Heart right ventricle (tissue), 16 donors: ENCODE measurements at places on chromosomes 3 and 15. TPM values are rescaled to one million over a fixed set of nuclear protein-coding genes. Genes with fewer than 3 reads are reported as not detected.

GRCh38 chr3:23376516-23377248, 173.6 kb downstream of the UBE2E2 start:
- DNase-seq = no peak

DNA sequence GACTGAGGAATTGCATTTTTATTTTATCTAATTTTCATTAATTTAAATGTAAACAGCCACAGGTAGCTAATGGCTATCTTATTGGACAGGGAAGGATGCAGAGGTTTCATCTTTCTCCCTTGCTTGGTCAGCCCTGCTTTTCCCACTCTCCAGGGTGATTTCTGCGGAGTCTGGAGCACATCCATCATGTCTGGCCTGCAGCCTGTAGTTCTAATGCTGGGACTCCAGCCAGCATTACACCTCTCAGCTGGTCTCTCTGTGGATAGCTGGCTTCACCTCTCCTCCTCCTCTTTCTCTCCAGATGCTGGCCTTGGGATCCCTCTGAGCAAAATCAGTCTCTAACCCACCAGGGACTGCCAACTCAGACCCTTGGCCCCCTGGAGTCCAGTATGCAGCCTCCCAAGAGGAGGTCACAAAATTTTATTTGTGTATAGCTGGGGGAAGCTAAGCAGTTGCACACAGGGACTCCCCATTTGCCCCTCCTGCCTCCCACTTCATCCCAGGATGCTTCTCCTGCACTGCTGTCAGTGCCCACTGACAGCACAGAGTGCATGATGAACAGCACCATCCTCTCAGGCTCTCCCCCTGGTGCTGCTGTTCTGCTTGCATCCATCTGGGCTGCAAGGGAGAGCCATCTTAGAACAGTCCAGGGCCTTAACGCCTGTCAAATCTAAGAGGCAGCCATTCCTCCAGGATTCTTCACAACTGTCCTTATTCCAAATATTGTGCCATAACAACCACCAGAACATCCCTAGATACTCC, 1.7 kb downstream of the BFSP2 start:
- no peak for DNase-seq

DNA sequence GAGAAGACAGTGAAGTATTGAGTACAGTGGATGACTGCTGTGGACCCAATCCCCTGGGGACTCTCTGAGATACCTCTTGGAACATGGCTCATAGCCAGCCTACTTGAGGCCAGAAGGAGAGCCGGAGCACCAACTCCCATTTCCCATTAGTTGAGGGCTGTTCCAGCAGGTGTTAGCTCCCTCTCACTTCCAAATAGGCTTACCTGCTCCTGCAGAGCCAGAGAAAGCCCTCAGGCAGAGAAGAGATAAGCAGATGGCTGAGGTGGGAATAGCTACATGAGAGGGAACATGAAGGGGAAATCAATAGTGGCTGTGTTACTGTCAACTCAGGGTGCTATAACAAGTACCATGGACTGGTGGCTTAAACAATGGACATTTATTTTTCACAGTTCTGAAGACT, 4.6 kb upstream of the CCK start:
- no peak for DNase-seq

GRCh38 chr15:37109872-37110572, 9.7 kb upstream of the MEIS2 start:
- peak; percentile 69 for DNase-seq

DNA sequence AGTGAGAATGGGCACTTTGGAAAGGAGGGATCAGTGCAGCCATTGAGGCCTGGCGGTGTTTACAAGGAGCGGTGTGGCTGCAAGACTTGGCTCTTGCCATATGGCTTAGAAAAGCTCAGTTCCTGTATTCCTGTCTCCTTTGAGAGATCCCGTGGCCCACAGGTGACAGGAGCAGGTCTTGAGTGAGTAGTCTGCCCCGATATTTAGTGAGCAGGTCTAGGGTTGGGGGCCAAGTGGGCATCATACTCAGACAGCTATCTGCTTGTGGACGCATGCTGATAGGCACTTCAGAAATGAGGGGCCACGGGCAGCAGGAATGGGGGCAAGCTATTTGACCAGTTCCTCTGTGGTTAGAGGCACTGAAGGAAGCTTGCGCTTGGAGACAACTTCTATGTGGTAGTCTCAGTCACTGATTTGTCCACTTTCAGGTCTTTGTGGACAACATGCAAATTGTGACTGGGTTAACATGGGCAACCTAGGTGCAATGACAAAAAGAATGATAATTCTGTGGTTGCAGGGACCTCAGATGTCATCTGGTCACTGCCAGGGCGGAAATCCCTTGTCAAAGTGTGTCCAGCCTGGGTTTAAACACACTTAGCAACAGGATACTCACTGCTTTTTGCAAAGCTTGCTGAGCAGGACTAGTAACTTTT, 1.1 kb downstream of the TMED3 start:
- DNase-seq = no peak

GRCh38 chr3:158430448-158430847, 140.5 kb upstream of the MLF1 start:
- DNase-seq = no peak

DNA sequence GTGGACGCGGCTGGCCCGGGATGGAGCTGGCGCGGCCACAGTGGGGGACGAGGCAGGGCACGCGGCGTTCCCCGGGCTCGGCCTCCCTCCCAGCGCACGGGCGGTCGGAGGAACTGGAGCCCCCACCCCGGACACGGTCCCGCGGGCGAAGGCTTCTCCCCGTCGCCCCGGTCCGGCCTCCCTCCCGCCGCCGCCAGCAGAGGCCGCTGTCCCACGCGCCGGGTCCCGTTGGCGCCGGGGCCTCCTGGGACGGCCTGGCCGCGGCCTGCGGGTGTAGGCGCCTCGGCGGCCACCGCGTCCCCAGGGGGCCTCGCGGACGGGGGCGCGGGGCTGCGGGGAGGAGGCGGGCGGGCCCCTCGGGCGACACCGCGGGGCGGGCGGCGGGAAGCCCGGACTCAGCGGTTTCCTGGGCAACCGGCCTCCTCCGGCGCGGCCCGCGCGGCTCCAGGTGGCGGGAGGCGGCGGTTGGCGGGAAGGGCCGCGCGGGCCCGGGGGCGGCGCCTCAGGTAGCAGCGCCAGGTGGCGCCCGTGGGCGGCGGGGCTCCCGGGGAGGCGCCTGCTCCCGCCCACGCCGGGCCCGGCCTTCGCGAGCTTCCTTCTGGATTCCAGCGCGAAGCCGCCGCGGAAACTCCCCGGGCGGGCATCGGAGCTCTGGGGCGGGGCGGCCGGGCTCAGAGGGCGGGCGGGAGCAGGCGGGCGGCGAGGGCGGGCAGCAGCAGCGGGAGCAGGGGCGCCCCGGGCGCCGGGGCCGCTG, 26.7 kb downstream of the MELTF start:
- peak; percentile 79 for DNase-seq

- no peak for DNase-seq
Measured at GRCh38 chr15:79943820-79944219, 27.2 kb downstream of the BCL2A1 start.

DNA sequence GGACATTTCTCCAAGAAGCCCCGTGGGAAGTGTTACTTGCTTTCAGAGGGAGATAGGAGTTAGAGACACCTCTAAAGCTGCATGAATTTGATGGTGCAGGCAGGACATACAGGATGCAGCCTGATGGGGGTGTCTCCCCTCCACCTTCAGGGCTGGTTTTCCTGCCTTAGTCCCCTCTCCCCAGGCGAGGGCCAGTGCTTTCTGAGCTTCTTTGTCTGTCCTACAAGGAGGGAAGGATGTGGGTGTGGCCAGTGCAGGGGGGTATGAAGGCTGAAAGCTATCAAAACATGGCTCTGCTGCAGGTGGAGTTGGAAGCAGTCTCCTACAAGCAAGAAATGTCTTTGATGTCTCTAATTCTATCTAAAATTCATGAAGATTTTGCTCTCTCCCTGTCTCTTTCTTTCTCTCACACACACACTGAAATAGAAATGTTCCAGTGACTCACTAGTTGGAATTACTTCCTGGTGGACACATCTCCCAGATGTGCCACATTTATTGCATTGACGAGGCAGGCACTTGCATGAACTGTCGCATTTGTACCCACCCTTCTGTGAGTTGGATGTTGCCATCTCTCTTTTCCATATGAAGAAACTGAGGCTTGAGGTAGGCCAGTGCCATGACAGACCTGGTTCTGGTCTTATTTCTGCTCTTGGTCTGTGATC, 13.9 kb upstream of the PODXL2 start:
- no peak for DNase-seq

- DNase-seq = no peak
Measured at GRCh38 chr3:63450634-63451363, 172.7 kb downstream of the SYNPR start.

- no peak for DNase-seq
Measured at GRCh38 chr3:193971261-193971751, 164.6 kb upstream of the HES1 start.

GRCh38 chr3:101542957-101543356, 18.7 kb upstream of the TRMT10C start:
- no peak for DNase-seq

GRCh38 chr15:90774731-90775514, 57.8 kb downstream of the BLM start:
- no peak for DNase-seq

DNA sequence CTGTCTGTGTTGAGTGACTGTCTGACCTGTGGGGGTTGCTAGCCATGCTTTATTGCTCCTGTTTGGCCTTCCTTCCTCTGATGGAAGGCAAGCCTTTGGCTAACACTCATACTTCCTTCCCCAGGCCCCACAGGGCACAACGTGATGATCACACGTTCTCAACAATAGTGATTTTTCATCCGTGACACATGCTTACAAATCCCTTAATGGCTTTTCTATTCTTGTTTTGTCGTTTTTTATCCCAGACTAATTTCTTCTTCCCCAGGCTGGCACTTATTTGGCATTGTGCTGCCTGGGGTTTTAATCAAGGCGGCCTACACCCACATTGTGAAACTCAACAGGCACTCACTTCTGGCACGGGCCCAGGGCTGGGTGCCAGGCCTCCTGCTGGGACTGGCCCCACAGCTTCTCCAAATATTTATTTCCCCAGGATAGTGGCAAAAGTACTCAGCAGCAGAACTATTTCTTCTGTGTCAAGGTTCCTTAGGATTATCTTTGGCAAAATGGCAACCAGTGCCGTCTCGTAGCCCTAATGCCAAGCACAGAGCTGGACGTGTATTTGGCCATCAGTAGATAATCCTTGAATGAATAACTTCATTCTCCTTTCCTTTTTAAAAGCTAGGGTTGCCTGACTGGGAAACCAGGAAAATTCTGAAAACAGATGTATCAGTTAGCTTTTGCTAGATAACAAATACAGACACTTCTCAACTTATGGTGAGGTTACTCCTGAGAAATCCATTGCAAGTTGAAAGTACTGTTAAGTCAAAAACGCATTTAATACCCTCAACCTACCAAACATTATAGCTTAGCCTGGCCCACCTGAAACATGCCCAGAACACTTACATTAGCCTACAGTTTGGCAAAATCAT, 30.6 kb downstream of the CMTM7 start:
- DNase-seq = peak; percentile 89

DNA sequence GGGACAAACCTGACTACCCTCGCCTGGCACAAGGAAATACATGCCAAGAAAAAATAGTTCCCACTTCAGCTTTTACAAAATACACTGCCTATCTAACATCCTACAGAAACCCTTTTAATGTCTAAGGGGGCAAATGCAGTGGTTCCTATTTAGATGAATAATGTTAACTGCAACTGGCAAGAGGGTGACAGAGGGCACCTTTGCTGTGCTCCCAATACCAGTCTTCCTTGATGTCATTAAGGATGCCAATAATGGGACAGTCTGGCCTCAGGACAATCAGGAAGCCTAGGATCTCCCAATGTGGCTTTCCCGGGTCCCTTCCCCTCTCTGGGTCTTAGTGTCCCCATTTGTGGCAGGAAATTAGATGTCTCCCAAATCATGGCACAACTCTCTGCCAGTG, 13.9 kb downstream of the CSRNP1 start:
- DNase-seq = no peak

- DNase-seq = no peak
Measured at GRCh38 chr3:24485511-24485910, 9.1 kb downstream of the THRB start.

GRCh38 chr3:127000119-127000518, 17.2 kb downstream of the PLXNA1 start:
- no peak for DNase-seq

DNA sequence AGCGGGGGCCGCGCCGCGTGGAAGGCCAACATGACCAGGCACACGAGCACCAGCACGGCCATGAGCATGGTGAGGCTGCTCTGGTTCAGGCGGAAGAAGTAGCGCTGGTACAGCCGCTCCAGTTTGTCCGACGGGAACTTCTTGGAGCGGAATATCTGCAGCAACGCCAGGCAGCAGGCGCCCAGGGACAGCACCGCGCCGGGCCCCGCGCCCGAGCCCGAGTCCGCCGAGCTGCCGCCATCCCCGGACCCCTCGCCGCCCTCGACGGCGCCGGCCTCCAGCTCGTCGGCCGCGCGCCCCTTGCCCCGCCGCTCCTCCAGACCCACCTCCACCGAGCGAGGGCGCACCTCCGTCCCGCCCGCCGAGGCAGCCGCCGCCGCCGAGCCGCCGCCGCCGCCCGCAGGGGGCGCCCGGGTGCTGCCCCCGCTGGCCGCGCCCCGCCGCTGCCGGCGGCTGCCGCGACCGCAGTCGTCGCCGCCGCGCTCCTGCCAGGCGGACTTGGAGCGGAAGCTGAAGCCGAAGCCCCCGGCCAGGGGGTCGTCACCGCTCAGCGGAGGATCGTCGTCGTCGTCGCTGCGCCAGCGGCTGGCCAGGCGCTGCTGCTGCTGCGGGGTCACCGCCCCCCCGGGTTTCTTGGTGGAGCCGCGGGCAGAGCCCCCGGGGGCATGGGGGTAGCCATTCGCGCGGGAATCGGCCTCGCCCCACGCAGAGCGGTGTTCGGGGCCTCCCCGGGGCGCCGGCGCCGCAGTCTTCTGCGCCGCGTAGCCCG, 957 bp downstream of the ADCY5 start:
- peak; percentile 55 for DNase-seq

GRCh38 chr3:187210545-187211327, 13.4 kb downstream of the RTP1 start:
- no peak for DNase-seq

The AEN gene
- total RNA-seq = 7.3 TPM

The GOLGA8S gene
- 0.26 TPM for total RNA-seq

The SLC15A2 gene
- 5.0 TPM for total RNA-seq

The HDC gene
- total RNA-seq = 0.91 TPM

The GOLGA8J gene
- total RNA-seq = not detected

The PRRT3 gene
- total RNA-seq = 0.45 TPM

The NRG4 gene
- not detected for total RNA-seq

The ZBED2 gene
- not detected for total RNA-seq

The SEMA6D gene
- 17.6 TPM for total RNA-seq
